ENCODE measurements at places on chromosomes 2 and 18. TPM values are rescaled to one million over a fixed set of nuclear protein-coding genes. Genes with fewer than 3 reads are reported as not detected.
A peak's percentile ranks its signal among the peaks of the same experiment; 100 is the strongest.

The CDH19 gene
- not detected for total RNA-seq

The DDX18 gene
- total RNA-seq = 56.4 TPM

The ACOXL gene
- total RNA-seq = not detected

DNA sequence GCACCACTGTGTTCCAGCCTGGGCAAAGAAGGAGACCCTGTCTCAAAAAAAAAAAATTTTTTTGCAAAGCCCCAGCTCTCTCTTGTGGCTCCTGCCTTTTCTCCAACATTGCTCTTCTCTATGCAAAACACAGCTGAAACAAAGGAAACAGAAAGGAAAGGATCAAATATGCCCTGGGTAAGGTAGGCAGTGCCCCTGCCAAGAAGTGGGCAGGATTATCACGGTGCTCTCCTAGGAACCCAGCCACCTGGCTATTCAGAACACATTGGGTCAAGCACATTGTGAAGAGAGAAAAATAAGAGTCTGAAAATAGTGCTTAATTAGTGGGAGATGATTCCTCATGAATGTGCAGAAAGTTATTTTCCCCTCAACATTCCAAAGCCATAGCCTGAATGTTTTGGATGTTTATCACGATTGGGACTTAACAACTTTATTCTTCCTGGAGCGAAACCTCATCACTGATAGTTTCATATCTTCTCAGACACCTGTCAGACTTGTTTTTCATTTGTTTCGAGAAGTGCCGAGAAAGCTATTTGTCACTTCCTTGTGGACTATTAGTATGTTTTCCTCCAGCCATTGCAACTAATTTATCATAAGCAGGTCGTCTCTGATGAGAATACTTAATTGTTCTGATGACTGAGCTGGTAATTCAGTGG is 42.7 kb upstream of the RPL31 start:
- DNase-seq = peak; percentile 44

- DNase-seq = no peak
Observed at GRCh38 chr2:239008004-239008403, 160.1 kb downstream of the TWIST2 start.

- DNase-seq = no peak
Observed at GRCh38 chr2:64328756-64329155, 125.2 kb upstream of the LGALSL start.

GRCh38 chr2:33126552-33126951 is 179.8 kb downstream of the LTBP1 start:
- DNase-seq = no peak

GRCh38 chr2:137946227-137946626 is 18.0 kb upstream of the HNMT start:
- DNase-seq = no peak

DNA sequence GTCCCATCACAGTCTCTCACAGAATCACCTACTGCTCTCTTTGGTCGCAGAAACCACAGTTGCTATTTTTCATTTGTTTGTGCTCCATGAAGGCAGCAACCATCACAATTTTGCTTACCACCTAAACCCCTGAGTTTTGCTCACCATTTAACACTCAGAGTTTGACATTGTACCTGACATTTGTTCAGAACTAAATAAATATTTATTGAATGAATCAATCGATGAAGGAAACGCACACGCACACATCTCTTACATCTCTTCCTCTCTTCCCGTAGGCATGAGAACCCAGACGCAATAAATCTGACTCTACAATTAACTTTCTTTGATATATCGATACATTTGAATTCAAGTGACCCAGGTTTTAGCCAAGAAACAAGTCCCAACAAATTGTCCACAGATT is 105.5 kb upstream of the RNF152 start:
- DNase-seq = peak; percentile 39

Data from M059J (cell line).